Caudate nucleus (tissue), 63 donors: ENCODE measurements at places on chromosomes 11 and 22.
A peak's percentile ranks its signal among the peaks of the same experiment; 100 is the strongest.

DNA sequence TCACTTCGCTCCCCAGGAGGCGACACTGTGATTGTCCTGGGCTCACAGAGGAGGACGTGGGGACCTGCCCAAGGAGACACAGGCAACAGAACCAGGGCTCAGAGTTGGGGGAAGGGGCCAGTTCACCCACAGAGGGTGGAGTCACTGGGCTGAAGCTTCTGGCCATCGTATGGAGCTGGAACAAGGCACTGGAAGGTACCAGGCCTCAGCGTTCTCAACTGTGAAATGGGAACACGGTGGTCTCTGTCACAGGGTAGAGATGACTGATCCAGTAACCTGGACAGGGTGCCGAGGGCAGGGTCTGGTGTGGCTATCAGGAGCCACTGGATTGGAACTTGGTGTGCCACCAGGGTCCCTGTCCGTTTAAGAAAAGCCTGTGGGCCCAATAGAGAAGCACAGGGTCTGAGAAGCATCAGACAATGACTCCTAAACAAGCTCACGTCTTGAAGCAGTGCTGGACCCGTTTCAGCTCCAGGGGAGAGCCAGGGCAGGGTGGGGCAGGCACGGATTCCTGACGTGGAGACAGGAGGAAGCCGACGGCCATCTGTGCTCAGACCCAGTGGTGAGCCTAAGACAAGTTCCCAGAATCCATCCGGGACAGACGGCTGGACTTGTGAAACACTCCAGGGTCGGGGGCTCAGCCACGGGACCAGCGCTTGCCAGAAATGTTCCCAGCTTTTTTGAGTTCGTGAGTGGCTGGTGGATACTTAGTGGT, 25.0 kb upstream of the KCNQ1OT1 start:
- no peak for DNase-seq

DNA sequence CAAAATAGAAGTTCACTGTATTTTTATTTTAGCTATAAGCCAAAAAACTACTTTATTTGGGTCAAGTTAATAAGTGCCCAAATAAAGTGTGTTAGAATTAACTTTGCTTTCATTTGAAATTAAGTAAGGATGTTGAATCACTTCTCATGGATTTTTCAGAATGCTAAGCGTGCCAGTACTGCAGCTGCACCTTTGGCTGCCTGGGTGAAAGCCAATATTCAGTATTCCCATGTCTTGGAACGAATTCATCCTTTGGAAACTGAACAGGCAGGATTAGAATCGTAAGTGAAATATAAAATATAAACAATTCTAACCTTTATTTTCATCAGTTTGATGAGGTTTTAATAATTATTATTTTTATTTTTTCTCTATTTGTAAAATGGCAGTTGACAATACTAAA, 113.6 kb downstream of the DYNC2H1 start:
- no peak for DNase-seq

- DNase-seq, result no peak
Measured at GRCh38 chr22:39833093-39833492, 60.5 kb downstream of the ENTHD1 start.

- no peak for DNase-seq
Measured at GRCh38 chr11:88042238-88042637, 133.0 kb downstream of the RAB38 start.

DNA sequence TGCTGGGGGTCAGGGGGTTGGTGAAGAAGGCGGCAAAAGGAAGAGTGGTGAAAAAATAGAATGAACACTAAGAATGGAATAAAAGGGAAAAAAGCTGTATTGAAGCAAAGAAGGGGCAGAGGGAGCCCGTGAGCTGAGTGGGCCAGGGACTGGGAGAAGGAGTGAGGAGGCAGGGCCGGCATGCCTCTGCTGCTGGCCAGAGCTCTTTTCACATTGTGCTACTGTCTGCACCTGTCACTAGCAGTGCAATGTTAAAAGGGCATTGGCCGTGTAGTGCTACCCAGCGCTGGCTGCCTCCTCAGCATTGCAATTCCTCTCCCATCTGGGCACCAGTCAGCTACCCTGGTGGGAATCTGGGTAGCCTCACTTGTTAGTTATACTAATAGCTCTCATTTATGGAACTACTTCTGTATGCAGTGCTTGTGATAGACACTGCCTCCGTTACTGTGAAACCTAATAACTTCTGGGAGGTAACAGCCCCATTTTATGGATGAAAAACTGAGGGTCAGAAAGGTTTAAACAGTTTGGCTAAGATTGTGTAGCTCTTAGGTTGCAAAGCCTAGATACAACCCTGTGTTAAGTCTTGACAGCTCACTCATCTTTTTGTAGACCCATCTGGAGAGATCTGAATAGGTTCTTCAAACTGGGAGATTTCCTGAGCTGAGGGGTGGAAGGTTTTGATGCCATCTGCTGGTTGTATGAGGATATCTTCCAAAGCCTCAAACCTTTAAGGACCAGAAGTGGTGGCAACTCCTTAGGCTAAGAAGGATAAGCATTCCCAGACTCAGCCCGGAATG, 8.5 kb downstream of the YPEL4 start:
- DNase-seq, result no peak

DNA sequence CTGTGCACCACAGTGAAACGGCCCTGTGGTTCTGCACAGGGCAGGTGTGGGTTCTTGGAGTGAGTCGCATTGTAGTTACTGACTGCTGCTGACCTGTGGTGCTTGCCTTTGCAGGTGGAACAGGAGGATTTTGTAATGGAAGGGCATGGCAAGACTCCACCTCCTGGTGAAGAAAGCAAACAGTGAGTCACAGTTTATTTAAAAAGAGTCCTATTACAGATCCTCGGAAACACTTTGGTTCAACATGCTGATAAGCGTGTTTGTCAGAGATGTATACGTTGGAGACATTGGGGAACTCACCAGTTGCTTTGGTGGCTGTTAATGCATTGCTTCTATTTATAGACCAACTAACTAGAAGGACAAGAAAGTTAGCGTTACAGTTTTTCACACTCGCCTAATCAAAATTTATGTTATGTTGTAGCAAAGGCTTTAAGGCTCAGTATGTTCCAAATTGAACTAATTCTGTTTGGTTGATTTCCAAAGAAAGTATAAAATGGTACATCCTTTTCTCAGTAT, 21.7 kb upstream of the TNRC6B start:
- no peak for DNase-seq

DNA sequence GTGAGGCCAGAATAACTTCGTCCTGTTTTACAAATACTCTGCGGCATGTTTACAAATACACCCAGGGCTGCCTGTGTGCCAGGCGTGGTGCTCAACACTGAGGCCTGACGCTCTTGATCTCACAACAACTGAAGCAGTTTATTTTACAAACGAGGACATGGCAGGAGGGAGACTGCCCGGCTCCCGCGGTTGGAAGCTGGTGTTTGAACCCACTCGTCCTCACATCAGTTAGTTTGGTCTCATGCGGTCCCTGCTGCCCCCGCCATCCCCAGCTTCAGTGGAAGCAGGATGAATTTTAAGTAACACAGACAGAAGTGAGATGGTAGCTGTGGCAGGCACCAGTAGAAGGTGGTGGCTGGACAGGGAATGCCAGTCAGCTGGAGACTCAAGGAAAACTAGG, 16.4 kb downstream of the KIAA0930 start:
- DNase-seq, result no peak

DNA sequence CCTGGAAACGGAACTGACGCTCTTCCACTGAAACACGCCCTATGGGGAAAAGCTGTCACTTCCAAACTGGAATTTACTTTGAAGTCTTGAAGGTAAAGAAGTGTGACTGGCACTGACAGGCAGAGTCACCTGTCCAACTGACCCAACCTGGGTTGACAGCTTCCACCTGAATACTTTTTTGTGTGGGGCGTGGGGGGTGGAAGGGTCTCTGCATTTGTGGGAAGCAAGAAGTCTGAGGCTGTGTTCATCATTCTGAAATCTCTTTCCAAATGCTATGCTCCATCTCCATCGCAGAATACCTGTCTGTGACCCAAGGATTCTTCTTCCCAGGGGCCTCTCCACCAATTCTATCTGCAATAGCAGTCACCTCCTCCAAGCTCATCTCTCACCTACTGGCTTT, 7.8 kb downstream of the IFT27 start:
- no peak for DNase-seq

GRCh38 chr11:94876645-94877442, 96.5 kb downstream of the CWC15 start:
- no peak for DNase-seq

DNA sequence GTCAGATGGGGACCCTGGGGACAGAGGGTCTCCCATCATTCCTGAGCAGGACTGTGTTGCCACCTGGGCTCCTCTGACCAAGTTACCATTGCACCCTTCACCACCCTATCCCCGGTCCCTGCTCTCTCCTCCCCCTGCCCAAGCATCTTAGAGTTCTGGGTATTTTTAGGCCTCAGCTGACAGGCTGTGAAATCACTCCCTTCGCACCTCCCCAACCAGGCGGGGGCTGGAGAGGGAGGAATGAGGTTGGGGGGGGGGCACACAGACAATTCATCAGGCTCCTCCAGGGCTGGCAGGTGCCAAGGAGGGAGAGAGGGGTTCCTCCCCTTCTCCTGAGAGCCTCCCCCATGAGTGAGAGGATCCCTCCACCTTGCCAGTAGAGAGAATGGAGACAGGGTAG, 9.0 kb downstream of the SYT7 start:
- no peak for DNase-seq

DNA sequence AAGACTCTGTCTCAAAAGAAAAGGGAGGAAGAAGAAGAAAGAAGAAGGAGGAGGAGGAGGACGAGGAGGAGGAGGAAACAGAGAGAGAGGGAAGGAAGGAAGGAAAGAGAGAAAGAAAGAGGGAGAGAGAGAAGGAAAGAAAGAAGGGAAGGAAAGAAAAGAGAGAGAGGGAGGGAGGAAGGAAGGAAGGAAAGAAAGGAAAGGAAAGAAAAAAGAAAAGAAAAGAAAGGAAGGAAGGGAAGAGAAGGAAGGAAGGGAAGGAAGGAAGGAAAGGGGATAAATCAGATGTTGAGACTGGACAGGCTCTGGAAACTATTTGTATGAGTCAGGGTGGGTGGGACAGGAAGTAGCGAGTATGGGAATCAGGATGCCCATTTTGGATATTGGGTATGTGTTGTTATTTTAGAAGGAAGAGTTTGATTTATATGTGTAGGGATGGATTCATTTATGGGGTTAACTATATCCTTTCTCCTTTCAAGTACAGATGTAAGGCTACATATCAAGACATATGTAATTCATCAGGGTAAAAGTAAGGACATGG, 6.0 kb upstream of the RPL3 start:
- DNase-seq, result no peak

GRCh38 chr11:36874291-36874690, 276.3 kb upstream of the RAG2 start:
- DNase-seq, result no peak

- no peak for DNase-seq
Measured at GRCh38 chr11:59572091-59572490, 43.5 kb downstream of the OSBP start.

GRCh38 chr11:88421530-88421929, 84.0 kb upstream of the CTSC start:
- no peak for DNase-seq

DNA sequence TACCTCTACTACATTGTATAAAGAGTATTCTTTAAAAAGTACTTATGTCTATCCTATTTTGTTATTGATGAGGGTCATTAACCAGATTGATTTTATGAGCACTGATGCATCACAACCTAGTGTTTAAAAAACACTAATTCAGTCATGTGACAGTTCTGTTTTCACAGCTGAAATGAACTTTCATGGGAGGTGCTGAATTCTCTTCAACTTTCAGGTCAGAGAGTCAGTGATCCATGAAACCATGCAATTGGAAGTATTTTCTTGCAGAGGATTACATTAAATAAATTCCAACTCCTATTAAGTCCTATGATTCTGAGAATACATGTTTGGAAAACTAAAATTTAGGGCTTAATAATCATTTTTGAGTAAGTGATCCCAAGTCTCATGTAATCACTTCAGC, 889.4 kb downstream of the KCNA4 start:
- no peak for DNase-seq

GRCh38 chr11:61416941-61417340, 12.8 kb downstream of the CPSF7 start:
- no peak for DNase-seq

DNA sequence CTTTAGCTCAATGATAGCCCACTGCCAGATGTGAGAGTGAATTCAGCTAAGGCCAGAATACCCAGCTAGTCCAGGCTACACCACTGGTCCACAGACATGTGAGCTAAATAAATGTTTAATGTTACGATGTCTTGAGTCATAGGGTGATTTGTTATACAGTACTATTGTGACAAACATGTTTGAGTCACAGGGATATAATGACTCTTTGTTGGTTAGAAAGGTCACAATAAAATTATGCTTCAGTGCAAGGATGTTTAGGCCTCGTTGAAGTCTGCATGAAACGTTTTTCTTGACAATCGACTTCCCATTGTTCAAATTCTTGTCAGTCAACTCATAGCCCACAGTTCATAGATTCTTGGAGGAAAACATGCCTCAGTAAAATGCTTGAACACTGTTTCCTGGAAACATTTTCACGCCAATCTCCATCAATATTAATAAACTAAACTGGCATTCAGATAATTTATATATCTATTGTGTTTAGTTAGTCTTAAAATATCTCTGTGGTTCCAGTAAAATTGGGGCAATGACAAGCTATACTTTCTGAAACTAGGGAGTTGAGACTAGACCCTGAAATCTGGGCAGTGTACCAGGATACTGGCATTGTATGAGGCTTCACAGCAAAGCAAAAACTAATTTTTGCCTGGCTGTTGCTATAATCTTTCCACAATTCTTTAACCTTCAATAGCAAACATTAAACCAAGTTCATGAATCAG, 650.8 kb upstream of the KIRREL3 start:
- no peak for DNase-seq

- no peak for DNase-seq
Measured at GRCh38 chr11:44966694-44967093, 16.0 kb upstream of the TP53I11 start.

GRCh38 chr11:12216671-12217374, 106.4 kb downstream of the MICAL2 start:
- peak; percentile 12 for DNase-seq

- no peak for DNase-seq
Measured at GRCh38 chr11:111944651-111945051, 7.5 kb downstream of the DIXDC1 start.

DNA sequence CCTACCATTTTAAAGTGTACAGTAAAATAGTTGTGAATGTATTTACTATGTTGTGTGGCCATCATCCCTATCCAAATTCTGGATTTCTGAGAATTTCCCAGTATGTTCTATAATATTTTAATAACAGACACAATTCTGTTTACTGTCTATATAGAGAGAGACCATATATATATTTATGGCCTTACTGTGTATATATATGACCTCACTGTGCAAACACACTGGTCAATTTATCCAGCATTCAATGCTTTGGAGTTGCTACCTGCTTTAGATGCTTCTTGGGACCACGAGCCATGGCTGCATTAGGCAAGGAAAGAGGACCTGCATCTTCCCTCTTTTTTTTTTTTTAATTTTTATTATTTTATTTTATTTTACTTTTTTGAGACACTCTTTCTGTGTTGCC, 40.2 kb downstream of the SWAP70 start:
- no peak for DNase-seq

GRCh38 chr11:65814131-65814985, 19.4 kb upstream of the SNX32 start:
- no peak for DNase-seq

GRCh38 chr11:120302001-120302805, 22.9 kb upstream of the TLCD5 start:
- DNase-seq, result no peak
